Heart left ventricle (tissue), 16 donors: ENCODE measurements at places on chromosomes 13 and 19. TPM values are rescaled to one million over a fixed set of nuclear protein-coding genes. Genes with fewer than 3 reads are reported as not detected.

Gene C1QTNF9B
- 0.54 TPM for total RNA-seq

Gene ZNF850
- total RNA-seq: 2.3 TPM

DNA sequence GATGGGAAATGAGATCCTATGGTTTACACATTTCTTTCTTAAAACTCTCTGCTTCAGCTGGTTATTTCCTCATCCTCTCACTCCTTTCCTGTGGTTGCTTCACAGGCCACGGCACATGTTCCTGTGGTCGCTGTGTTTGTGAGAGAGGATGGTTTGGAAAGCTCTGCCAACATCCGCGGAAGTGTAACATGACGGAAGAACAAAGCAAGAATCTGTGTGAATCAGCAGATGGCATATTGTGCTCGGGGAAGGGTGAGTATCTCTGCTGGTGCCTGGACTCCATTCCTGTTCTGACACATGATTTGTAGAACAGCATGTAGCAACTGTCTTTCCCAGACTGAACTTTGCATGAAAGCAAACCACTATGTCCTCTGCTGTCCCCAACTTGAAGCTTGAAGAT is 254.2 kb downstream of the ITGBL1 start:
- peak; percentile 52 for DNase-seq

DNA sequence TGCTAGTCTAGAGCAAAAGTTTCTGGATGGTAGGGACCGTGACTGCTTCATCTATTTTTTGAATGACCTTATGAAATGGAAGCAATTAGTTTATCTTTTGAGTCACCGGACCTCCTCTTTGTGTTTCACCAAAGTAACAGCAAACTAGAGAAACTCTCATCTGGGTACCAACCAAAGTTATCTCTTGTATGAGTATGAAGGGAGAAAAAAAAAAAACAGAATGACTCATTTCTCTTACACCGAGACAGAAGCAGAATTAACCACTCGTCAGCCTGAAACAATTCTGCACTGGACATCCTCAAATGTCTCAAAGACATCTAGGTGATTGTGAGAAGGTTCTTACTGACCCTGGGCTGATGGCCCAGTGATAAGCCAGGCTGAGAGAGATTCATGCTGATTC is 18.3 kb downstream of the ZNF100 start:
- no peak for DNase-seq

DNA sequence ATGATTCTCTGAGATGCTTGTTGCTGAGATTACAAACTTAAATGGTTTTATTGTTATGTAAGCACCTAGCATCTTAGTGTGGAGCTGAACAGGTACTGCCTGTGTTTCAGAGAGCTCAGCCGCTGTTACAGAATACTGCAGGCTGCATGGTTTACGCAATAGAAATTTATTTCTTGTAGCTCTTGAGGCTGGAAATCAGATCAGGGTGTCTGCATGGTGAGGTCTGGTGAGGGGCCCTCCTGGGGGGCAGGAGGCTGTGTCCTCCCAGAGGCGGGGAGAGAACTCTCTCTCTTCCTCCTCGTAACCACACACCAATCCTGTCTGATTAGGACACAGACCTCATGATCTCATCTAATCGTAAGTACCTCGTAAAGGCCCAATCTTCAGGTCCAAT is 13.1 kb downstream of the ATP11A start:
- DNase-seq: no peak

- no peak for DNase-seq
Observed at GRCh38 chr13:51349016-51349415, 9.5 kb downstream of the SERPINE3 start.

DNA sequence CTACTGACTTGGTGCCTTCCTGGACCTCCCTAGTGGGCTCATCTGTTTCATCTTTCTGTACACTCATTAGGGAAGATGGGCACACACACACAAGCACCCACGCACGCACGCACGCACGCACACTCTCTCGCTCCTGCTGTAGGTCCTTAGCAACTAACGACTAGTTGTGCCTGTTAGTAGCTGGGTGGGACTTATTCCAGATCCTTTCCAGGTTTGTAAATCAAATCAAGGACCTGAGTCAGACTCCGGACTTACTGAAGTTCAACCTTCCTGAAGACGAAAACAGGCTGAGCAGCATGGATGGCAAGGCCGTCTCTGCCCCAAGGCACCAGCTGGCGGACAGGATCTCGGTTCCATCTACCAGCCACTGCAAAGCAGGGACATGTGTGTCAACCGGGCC is 76.2 kb downstream of the SLC15A1 start:
- DNase-seq: no peak

- DNase-seq: no peak
Observed at GRCh38 chr13:94286581-94286980, 192.9 kb downstream of the DCT start.

- DNase-seq: no peak
Observed at GRCh38 chr19:43354305-43354627, 780 bp downstream of the CD177 start.

- DNase-seq: no peak
Observed at GRCh38 chr13:39557285-39557955, 45.6 kb downstream of the LHFPL6 start.

DNA sequence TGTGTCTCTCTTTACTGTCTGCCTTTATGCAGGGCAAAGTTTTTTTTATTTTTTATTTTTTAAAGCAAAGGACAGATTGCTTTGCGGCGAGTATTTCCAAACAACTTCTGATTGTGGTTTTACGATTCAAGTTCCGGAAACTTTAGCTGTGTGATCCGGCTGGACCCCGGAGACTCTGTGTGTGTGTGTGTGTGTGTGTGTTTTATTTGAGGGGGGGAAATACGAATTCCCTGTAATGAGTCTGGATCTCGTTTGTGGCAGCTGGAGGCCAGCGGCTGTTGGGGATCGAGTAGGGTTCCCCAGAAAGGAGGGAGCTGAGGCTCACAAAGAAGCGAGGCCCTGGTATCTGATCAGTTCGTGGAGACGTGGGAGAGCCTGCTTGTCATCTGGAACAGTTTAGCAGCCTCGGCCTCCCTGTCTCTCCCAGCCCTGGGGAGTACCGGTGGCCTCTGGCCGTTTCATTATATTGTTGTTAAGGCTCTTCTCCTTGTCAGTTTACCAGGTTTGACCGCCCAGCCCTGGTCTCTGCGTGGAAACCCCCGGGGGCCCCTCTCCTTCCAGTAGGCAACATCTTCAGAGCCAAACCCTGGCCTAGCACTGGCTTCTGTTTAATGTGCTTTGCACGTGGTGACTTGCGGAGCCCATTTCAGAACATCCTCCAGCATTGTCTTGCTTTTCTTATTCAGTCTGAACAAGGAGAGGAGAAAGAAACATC is 1.3 kb downstream of the FARP1 start:
- DNase-seq: peak; percentile 27

GRCh38 chr13:102721800-102722231 is 27.0 kb upstream of the METTL21C start:
- DNase-seq: no peak

Gene FFAR2
- not detected for total RNA-seq

DNA sequence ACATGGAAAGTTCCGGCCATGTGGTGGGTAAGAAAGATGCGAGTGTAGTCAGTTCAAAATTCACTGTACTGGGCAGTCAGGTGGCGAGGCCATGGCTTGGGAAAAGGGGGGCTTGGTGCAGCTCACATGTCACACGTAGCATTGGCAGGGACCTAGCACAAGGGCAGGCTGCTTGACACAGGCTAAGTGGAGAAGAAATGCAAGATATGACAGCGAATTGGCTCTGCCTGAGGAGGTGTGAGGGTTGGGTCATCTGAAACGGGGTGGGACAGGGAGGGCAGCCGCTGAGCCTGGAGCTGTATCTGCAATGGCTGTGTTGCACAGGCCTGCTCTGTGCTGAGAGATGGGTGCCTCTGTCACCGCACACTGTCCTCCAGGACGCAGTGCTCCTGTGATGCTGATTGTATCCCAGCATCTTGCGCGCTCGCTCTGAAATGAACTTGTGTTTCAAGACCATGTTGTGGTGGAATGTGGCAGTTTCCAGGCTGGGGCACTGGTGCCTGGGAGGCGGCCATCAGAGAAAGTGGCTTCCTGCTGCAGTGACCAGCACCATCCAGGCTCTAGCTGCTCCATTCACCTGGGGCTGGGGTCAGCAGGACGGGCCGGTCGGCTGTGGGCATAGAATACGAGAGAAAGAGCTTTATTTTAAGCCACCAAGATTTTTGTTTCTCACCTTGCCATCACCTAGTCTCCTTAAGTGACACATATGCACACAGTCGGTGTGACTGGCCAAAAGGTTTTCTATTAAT is 70.3 kb downstream of the TEX29 start:
- no peak for DNase-seq

DNA sequence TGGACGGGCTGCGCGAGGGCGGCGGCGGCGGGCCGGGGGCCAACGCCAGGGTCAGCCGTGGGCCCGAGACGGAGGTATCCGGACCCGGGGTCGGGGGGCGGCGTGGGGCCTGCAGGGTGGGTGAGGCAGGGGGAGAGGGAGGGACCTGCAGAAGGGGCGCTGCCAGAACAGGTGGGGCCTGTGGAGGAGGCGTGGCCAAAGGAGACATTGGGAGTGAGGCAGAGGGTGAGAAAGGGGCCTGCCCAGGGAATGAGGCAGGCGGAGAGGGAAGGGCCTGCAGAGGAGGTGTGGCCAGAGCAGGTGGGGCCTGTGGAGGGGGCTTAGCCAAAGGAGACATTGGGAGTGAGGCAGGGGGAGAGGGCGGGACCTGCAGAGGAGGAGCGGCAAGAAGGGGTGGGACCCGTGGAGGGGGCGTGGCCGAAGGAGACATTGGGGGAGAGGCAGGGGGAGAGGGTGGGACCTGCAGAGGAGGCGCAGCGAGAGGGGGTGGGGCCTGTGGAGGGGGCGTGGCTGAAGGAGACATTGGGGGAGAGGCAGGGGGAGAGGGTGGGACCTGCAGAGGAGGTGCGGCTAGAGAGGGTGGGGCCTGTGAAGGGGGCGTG is 4.2 kb downstream of the PRR36 start:
- no peak for DNase-seq

- no peak for DNase-seq
Observed at GRCh38 chr13:31756346-31756745, 17.0 kb downstream of the RXFP2 start.

Gene MYPOP
- 12.7 TPM for total RNA-seq

GRCh38 chr19:5914946-5915781 is 1.1 kb downstream of the CAPS start:
- DNase-seq: no peak

Gene RASL11A
- 13.7 TPM for total RNA-seq

DNA sequence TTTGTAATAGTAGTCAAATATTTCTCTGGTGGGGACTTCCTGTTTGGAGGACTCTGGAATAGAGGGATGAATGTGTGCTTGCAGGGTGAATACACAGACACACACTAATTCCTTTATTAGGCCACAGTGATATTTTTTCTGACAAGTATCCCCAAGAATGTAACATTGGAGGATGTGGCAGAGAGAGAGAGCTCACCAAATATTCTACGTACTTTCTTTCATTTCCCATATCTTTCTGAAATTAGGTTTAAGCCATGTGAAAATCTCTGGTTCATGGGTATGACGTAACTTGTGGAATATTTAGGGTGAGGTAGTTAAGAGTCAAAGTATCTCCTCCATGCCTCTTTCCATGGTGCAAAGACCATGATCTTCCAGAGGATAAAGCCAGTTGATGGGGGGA is 463.4 kb downstream of the DIAPH3 start:
- DNase-seq: no peak

DNA sequence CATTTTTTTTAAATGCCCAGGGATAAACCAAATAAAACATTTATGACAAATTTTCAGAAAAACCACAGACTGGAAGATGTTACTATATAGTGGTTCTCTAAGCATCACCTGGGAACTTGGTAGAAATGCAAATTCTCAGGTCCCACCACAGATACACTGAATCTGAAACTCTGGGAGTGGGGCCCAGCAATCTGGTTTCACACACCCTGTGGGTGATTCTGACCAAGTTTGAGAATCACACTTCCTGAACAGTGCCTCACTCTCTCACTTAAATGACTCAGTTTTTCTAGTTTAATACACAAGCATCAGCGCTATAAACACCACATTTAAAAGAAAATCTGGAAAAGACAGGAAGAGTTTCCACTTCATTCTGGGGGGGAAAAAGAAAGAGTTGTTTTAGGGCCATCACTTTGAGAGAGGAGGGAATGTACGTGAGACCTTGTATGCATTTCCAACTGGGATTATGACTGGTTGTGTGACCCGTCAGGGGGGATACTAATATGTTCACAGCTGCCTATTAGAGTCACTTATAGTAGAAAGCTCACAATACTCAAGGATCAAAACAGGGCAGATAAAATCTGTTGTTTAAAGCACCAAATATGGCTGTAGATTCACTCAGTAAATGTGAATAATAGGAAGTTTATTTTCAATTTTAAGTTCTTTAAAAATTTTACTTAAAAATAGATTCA is 567.7 kb downstream of the GPC6 start:
- no peak for DNase-seq

DNA sequence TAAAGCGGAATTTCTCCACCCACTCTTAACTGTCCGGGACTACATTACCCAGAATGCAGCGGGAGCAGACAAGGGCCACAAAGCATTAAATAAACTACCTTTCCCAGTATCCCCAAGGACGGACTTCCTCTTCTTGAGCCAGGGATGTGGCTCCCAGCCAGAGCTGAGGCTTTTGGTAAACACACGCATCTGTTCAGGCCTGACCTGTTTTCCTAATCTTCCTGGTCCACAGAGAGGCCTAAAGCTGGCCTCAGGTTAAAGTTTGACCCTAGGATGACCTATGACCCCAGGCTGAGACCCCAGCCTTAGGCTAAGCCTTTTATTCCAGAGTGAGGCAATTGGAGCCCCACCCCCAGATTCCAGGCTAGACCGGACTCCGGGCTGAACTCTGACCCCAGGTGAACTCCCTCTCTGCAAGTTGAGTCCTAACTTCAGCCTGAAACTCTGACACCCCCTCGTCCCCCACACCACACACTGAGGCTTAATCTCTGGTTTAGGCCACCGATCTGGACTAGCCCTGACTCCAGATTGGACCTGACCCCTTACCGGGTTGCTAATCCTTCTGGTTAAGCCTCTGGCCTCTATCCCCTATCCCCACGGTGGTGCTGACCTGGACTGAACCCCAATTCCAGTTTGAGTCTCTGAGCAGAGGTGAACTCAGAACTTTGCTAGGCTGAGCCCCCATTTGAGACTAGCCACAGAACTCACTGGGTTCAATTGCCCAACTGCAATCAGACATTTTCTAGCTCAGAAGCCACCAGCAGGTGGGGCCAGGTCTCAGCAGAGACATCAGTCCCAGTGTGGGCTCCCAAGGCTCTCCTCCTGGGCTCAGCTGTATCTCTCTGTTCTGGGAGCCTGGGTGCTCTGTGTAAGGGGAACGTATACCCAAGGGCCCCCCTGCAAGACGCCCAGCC is 750 bp upstream of the GPR108 start:
- DNase-seq: peak; percentile 83

DNA sequence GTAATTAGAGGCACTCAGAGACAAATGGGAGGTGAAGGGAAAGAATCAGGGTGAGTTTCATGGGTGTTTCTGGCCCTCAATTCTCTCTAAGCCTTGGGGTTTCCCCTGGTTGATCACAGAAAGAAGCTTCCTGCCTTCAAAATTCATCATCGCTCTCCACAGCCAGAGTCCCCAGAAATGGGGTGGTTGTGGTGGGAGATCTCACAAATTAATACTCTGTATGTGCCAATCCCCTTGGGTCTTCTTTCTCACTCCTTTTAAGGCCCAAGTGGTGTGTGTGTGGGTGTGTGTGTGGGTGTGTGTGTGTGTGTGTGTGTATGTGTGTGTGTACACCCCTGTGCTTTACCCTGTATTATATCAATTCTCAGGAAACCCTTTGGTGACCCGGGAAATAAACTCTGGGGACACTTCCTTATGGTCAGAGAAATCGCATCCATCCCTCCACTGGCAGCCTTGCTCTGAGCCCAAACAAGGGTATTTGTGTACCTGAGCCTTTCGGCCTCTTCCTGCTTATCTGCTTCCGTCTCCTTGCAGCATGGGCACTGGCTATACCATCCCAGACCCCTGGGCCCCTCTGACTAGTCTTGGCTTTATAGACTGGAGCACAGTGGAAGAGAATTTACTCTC is 2.8 kb upstream of the FCGBP start:
- no peak for DNase-seq

Gene ZNF71
- total RNA-seq: 6.5 TPM
